ENCODE measurements at places on chromosomes 5 and 9.

DNA sequence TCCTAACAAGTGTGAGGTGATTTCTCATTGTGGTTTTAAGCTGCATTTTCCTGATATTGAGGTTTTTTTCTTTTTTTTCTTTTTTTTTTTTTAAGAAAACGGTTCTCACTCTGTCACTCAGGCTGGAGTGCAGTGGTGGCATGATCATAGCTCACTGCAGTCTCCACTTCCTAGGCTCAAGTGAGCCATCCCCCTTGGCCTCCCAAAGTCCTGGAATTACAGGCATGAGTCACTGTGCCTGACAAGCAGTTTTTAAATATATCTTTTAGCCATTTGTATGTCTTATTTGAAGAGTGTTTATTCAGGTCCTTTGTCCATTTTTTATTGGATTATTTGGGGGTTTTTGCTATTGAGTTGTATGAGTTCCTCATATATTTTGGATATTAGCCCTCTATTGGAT, 53.8 kb downstream of the GCNT1 start:
- no peak overlapping the region for H3K4me3 ChIP-seq
- H3K27me3 ChIP-seq = no peaks in the 10 kb centered on the region
- H3K27ac ChIP-seq = no peak overlapping the region
- H3K4me1 ChIP-seq = no peaks in the 10 kb centered on the region

DNA sequence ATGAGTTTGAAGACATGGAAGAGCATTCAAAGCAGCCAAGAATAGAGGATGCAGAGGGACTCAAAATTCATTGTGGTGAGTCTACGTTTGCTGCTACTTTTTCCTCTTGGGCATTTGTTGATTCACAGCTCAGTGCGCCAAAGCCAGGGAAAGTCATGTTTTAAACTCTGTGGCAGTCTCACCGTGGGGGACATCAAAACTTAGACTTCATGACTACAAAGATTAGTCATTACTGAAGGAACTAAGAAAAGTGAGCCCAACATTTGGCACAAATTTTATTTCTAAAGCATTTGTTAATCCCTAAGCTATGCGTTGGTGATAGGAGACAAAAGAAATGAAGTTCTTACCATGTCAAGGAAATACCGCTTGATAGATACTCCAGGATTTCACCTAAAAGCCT, 73.7 kb upstream of the MTAP start:
- H3K27me3 ChIP-seq = no peaks in the 10 kb centered on the region
- H3K36me3 ChIP-seq = no peaks in the 10 kb centered on the region
- H3K4me1 ChIP-seq = no peaks in the 10 kb centered on the region
- H3K4me3 ChIP-seq = no peak overlapping the region
- no peak for DNase-seq

GRCh38 chr5:151020304-151021110, at the start of gene GPX3:
Gene GPX3, plus strand, starts transcription at chr5:151020591. Its CDS starts 64 bp downstream, at chr5:151020655.
- H3K4me1 ChIP-seq = no peaks in the 10 kb centered on the region
- DNase-seq = peak; percentile 97
- H3K27me3 ChIP-seq = no peaks in the 10 kb centered on the region
- peak within 1 kb of the TSS; percentile 22 for H3K4me3 ChIP-seq

DNA sequence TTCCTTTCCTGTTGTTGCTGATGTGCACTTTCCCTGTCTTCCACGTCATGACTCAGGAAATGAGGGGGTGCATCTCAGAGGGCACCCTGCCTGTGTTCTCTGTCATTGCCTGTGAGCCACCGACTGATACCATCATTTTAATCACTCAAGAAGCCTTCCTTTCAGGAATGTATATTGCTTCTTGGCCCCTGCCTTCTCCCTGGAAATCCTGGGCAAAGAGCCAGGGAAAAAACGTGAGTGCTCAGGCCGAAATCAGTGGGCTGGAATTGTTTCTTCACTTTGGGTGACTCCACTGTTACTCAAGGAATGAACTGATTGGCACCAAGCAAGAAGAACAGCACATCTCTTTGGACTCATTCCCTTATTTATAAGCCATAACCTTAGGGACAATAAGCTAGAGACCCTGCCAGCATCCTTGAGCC, 126.1 kb downstream of the SNX18 start:
- no peak overlapping the region for H3K4me3 ChIP-seq
- DNase-seq = no peak
- peaks cover 3% of the 10 kb centered on the region for H3K4me1 ChIP-seq

DNA sequence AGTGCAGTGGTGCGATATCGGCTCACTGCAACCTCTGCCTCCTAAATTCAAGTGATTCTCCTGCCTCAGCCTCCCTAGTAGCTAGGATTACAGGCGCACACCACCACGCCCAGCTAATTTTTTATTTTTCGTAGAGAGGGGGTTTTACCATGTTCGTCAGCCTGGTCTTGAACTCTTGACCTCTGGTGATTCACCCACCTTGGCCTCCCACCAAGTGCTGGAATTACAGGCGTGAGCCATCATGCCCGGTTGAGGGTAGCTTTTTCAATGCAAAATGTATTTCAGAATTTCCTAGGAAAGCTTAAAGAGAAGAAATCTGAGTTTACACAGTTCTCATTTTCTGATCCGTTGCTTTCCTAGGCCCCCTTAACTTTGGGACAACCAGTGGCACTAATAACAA, 15.7 kb downstream of the BDP1 start:
- H3K27ac ChIP-seq = no peak overlapping the region
- H3K27me3 ChIP-seq = no peaks in the 10 kb centered on the region
- DNase-seq = no peak
- no peaks in the 10 kb centered on the region for H3K4me1 ChIP-seq
- H3K36me3 ChIP-seq = peaks cover 1% of the 10 kb centered on the region

DNA sequence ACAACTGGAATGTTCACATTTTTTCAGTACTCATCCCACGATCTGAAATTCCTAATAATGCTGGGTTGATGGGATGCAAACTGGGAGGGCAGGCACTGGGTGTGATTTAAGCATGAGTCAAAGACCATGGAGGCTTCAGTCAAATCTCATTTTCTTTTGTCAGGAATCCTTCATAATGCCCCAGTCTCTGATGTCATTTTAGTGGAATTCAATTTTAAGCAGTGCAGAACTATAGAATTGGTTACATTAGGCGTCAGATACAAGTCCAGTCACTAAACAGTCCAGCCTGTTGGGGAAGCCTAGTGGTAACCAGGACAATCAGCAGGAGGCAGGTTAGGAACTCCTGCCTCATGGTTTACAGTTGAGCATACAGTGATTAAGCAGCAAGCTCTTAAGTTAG, 41.0 kb upstream of the TMEM215 start:
- no peaks in the 10 kb centered on the region for H3K36me3 ChIP-seq
- no peaks in the 10 kb centered on the region for H3K4me1 ChIP-seq
- no peak overlapping the region for H3K27ac ChIP-seq
- H3K27me3 ChIP-seq = no peaks in the 10 kb centered on the region

- no peaks in the 10 kb centered on the region for H3K27me3 ChIP-seq
- no peak overlapping the region for H3K4me3 ChIP-seq
- H3K27ac ChIP-seq = no peak overlapping the region
- DNase-seq = no peak
- no peaks in the 10 kb centered on the region for H3K4me1 ChIP-seq
Observed at GRCh38 chr5:143714629-143715028, 97.3 kb upstream of the HMHB1 start.

Measured in aorta (tissue), 5 donors.